ENCODE measurements at places on chromosomes 3 and 15.

DNA sequence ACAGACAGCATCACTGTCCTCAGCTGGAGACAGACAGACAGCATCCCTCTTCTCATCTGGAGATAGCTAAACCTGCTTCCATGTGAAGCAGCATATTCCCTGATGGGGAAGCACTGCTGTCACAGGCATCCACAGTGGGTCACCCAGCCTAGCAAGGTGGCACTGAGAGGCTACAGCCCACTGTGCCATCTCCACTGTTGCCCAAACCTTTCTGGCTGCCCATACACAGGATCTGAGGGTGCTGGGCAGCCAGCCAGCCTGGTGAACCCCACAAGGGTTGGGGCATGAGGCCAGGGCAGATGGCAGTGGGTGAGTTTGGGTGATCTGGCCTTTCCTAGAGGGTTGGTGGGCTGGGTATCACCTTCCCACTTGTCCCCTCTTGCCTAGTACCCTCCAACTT is 11.7 kb downstream of the CHST13 start:
- no peak for DNase-seq

DNA sequence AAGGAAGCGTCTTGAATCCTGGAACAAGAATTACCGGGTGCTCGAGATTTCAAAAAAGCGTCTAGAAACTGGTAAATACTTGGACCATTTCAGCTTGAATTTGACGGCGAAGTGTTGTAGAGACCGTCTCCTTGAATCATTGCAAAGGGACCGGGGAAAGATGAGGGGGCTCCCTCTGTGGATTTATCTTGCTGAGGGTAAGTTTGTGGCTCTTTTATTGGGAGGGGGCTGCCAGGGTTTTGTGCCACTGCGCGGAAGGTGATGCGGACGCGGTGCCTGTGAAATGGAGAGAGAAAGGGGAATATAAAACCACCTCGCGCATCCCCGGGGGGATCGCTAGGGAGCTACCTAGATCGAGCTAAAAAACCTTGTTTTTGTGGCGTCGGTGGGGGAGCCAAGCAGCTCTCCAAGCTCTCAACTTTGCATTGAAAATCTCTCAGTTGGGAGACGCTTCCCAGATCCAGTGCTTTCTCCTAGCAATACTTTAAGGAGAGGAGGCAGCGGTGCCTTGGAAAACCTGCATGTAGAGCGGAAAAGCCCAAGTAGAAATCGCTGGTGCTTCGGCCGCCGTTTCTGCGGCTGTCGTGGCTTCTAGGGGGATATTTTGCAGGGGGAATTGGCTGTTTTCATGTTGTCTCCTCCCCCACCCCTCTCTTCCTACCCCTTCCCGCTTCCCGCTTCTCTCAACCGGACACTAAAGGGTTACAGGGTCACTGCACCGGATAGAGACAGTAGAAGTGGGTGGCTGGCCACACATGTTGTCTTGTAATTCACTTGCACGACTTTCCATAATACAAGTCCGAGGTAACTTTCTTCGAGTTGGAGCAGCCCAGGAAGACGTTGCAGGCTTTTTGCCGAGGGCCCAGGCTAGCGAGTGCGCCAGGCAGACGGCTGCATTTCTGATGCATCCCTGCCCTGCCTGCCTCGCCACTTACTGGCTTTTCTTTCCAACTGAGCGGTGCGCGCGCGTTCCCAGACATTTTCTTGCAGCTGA is 187.6 kb downstream of the NLGN1 start:
- DNase-seq, result peak; percentile 75

DNA sequence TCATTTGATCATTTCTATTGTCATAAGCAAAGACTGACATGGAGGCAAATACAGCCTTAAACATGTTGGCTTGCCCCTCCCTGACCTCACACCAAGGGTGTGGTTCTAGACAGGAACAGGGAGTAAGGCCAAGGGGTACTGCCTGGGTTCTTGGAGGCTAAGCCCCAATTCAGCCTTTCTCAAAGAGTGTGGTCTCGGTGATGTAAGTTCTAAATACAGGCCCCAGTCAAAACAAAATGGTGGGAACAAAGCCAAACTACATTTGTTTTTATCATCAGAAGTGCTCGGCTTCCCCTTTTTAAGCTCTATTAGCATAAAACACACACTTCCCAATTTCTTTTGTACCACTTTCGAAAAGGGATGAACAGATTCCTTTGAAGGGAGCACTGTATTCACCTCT is 129.5 kb downstream of the ATP8B4 start:
- no peak for DNase-seq

GRCh38 chr15:79169526-79170133 is 79.0 kb upstream of the RASGRF1 start:
- no peak for DNase-seq

DNA sequence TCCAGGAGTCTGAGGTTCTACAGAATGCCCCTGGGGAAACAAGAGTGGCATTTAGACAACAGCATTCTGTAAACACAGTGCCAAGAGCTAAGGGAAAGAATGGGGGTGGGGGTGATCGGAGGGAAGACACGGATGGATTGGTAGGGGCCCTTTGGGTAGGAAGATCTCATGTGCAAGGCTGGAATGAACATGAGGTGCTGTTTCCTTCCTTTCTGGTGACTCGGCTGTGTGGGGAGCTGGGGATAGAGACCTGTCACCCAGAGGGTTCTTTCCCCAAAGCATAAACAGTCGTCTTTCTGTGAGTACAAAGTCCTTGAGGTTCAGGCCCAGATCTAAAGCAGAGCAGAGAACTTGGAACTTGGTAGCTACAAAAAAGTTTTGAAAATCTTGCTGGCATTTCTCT is 11.7 kb downstream of the TPM1 start:
- DNase-seq, result no peak

GRCh38 chr15:31483986-31484951 is 157.6 kb downstream of the KLF13 start:
- peak; percentile 26 for DNase-seq

- no peak for DNase-seq
Measured at GRCh38 chr15:65068403-65068788, 605 bp upstream of the RASL12 start.

DNA sequence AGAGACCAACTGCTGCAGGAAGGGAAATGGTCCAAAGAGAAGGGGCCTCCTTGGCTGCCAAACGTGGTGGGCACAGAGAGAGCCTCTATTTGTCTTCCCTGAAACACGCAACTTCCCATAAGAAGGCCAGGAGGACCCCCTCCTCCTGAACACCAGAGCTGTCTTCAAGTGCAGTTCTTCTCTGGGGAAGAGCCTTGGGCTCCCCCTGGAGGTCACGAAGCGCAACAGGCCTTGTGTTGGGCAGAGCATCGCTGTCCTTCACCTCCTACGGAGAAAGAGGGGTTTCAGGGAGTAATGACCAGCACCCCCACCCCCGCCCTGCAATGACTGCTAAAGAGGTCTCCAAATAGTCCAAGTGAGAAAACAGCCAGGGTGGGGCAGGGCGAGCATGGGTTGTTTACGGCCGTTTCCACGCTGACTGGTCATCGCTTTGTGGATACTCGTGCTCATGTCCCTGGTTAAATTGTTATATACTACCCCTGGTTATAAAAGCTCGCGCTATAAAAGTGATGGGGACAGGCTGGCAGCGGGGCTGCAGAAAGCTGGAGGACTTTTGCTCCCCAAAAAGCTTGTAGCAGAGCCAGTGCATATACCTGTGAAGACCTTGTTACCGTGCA is 397.5 kb upstream of the ATP10A start:
- DNase-seq, result peak; percentile 62

- DNase-seq, result peak; percentile 67
Measured at GRCh38 chr3:158106766-158107471, 699 bp upstream of the SHOX2 start.

DNA sequence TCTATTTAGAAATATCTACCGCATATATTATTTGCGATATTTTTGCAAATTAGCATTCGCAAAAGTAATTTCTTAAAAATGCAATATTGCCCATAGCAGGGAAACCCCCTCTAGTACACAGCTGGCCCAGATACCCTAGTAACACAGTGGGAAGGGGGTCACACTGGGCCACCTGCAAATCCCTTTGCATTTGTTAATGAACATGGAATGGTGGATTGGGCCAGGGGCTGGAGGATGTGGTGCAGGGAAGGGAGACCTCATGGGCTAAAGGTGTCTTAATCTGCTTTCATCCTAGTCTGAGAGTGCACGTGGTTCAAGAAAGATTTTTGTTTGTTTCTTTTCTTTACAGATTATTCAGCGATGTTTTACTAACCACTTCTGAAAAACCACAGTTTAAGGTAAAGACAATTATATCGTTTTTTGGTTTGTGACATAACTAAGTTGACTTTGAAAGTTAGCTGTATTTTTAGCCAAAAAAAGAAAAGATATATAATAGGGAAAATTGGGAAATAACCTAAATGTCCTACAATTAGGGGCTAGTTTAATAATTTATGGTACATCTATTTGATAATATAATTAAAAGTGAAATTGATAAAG is 30.0 kb downstream of the PDHB start:
- DNase-seq, result no peak

GRCh38 chr3:141412936-141413354 is 44.6 kb downstream of the ZBTB38 start:
- DNase-seq, result no peak
